Activated naive CD8-positive, alpha-beta T cell treated with anti-CD3 and anti-CD28 coated beads for 36 hours (primary cell): ENCODE measurements at places on chromosomes 3 and 15.

DNA sequence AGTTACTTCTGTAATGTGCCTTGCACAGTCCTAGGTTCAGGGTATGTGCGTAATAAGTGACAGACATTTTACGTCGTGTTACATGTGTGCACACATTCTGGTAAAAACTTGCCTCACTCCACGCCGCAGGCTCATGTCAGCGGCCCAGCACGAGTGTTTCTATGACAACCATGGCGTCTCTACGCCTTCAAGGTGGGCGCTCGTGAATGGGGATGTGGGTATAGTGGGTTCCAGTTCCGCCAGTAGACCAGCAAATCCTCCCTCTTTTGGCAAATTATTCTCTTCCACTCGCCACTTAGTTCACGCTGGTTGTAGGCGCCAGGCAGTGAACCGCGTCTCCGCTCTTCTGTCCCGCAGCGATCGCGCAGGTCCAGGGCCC, 40.3 kb downstream of the CHST14 start:
- peak; percentile 30 for DNase-seq

GRCh38 chr3:132399054-132399929, 18.0 kb upstream of the DNAJC13 start:
- DNase-seq: no peak

GRCh38 chr15:55588815-55589115, 620 bp upstream of the PYGO1 start:
- DNase-seq: no peak

GRCh38 chr3:11195721-11196332, 41.5 kb downstream of the HRH1 start:
- peak; percentile 40 for DNase-seq
